ENCODE measurements at places on chromosomes 2 and 18.

DNA sequence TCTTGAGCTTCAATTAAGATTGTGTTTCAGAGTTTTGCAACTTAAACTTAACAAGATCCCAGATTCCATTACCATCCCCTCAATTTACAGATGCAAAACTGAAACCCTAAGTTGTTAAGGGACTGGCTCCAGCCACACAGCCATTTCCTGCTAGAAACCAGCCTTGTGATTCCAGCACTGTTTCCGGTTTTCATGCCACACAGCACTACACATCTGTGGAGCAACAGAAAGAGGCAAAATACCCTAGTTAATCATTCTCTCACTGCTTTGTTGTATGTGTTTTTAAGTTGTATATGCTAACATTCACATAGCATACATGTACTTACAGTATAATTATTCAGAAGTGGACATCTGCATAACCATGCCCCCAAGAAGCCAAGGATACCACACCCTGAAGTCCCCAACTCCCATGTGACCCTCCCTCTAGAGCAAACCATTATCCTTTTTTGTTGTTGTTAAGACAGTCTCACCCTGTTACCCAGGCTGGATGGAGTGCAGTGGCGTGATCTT is 87.4 kb downstream of the MYO5B start:
- DNase-seq: no peak

DNA sequence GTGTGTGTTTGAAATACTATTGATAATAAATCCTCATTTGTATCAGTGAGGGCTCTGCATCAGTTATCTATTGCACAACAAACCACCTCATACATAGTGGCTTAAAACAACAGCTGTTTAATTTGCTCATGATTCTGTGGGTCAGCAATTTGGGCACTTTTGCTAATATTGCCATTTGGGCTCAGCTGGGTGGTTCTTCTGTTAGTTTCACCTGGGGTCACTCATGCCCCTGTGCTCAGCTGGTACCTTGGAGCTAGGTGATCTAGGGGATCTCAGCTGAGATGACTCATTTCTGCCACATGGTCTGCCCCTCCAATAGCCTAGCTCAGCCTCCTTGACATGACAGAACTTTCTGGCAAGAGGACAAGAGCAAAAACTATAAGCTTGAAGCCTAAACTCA is 126.3 kb downstream of the LYPD6B start:
- DNase-seq: no peak

DNA sequence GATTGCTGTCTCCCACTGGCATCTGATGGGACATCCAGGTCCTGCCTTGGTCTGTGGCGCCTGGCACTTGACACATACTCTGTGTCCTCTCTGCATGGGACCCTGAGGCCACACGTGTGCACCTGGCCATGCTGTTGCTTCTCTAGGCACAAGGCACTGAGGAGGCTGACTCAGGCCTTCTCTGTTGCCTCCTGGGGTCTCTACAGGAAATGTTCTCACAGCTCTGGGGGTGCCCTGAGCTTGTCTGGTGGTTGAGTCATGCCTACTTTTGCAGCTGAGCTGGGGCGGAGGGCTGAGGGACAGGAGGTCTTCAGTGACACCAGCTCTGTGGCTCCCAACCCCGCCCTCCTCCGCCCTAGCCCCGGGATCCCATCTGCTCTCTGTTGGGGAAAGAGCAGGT is 207.0 kb upstream of the HS6ST1 start:
- DNase-seq: no peak

DNA sequence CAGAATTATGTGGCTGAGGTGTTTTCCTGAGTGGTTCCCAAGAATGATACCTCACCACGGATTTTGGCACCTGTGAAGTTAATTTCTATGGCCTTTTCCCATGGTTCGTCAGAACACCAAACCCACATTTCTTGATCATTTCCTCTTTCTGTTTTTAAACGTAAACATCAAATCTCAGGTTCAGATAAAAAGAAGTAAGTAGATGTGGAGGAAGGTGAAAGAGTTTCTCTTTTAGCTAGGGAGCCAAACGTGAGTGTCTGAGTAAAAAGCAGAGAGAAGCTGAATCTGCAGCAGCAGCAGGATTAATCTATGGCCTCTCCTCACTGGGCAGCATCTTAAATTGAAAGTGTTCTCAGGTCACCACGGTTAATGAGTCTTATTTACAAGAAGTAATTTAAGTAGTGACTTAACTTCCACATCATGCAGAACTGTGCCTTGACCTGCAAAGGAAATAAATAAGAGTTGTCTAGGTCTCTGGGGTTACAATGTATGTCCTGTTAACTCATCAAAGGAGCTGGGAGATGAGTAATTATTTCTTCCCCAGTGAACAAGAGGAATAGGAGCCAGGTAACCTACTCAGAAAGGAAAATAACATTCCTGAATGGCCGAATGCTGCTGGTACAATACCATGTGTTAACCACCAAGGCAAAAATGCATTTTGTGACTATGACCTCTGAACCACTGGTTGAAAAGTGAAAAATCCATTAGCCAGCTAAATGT is 139.6 kb upstream of the NETO1 start:
- DNase-seq: no peak

GRCh38 chr2:138649571-138649970 is 130.6 kb downstream of the NXPH2 start:
- DNase-seq: no peak

DNA sequence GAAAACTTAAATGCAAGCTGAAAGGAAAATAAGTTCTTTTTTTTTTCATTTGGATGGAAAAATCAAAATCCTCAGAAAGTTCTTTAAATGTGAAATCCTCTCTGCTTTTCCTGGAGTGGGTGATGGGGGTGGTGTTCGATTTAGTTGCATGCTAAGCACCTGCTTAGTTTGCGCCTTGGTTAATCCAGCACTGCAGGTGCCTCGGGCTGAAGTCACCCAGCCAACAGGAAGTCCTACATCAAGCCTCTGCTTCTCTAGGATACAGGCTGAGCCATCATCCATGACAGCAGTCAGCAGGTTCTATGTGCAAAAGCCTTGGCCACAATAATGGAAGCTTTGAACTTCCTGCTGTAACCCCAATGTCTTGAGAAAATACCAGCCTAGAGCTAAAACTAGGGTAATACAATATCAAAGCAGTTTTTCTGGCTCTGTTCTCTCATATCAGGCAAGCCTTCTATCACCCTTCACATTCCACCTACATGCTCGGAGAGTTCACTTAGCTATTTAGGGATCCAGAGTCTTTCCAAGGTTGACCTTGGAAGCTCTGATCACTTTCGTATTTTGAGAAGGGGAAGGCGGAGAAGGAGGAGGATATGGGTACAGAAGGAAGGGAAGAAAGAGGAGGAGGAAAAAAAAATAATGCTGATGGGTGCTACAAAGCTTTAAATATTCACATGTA is 116.1 kb upstream of the LRRTM1 start:
- peak; percentile 16 for DNase-seq

GRCh38 chr18:7317804-7318231 is 86.9 kb downstream of the LRRC30 start:
- DNase-seq: no peak

DNA sequence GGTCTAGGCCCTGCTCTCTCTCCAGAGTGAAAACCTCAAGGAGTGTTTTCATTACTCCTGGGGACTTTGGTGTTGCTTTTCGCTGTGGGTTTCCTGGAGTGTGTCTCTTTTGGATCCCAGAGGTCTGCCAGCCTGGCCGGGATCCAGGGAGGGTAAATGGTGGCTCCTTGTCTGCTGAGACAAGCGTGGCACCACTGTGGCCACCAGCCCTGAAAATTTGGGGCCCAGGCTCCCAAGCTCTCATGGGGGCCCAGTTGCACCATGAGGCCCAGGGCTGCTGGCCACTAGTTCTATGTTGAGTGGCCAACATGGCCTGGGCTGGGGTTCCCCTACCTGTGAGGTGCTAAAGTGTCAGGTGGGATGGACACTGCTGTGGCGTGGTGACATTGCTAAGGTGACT is 144.8 kb downstream of the CTIF start:
- DNase-seq: no peak

Data from head of caudate nucleus (tissue), 42 donors.